ENCODE measurements at places on chromosomes 13 and 19. TPM values are rescaled to one million over a fixed set of nuclear protein-coding genes. Genes with fewer than 3 reads are reported as not detected.

DNA sequence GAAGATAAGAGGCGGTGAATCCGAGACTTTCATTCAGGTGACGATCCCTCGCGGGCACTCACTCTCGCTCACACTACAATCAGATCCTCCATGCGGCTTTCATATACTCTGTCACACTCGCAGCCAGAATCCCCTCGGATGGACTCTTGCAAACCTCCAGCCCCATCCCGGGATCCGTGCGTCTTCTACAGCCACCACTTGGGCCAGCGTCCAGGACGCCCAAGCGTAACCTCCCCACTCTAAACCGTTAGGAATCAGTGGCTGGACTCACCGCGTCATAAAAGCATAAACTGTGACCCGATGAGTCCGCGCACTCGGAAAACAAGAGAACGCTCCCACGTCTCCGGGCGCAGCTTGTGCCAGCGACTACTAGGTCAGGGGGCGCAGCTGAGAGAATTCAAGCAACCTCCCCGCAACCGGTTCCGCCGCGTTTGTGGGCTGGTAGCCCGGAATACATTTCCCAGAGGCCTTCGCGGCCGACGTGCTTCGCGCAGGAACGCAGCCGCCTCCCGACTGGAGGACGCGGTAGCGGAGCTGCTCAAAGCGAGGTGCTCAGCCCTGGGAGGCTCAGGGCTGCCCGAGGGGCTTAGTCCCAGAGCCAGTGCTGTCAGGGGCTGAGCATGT, 27.6 kb downstream of the ZNF607 start:
- H3K27ac ChIP-seq, result peak overlapping the region; percentile 82
- H3K4me3 ChIP-seq, result peak overlapping the region; percentile 95
- peak; percentile 70 for DNase-seq
- H3K36me3 ChIP-seq, result no peaks in the 10 kb centered on the region

DNA sequence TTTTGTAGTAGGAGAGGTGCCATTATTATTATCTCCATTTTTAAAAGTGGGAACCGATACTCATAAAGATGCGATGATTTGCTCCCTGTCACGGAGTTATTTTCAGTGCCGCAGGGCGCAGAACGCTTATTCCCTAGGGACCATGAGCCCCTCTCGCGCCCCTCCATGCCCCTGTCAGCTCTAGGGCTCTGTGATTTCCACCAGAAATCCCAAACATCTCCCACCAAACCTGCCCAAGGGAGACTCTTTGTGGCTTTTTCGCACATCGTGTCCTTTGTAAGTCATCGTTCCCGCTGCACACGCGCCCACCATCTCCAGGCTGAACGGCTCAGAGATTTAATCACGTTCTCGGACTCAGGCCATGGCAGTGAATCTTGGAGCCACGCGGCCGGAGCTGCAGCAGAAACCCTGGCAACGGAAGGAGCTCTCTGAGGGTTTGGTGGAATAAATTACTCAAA, 105.1 kb downstream of the DNAJC15 start:
- no peaks in the 10 kb centered on the region for H3K36me3 ChIP-seq
- H3K4me3 ChIP-seq, result no peak overlapping the region
- H3K4me1 ChIP-seq, result no peaks in the 10 kb centered on the region
- H3K27ac ChIP-seq, result no peak overlapping the region
- H3K27me3 ChIP-seq, result no peaks in the 10 kb centered on the region

- H3K27me3 ChIP-seq, result no peaks in the 10 kb centered on the region
- no peak overlapping the region for H3K27ac ChIP-seq
- peaks cover 5% of the 10 kb centered on the region for H3K4me1 ChIP-seq
- no peak for DNase-seq
- H3K4me3 ChIP-seq, result peak overlapping the region; percentile 4
Observed at GRCh38 chr19:42048992-42049391, 21.0 kb downstream of the GRIK5 start.

GRCh38 chr13:103898481-103898880, 832.3 kb upstream of the SLC10A2 start:
- no peaks in the 10 kb centered on the region for H3K36me3 ChIP-seq
- H3K4me3 ChIP-seq, result no peak overlapping the region
- no peak overlapping the region for H3K27ac ChIP-seq
- no peaks in the 10 kb centered on the region for H3K27me3 ChIP-seq
- DNase-seq, result no peak

GRCh38 chr19:16135430-16136127, 7.9 kb upstream of the HSH2D start:
- no peaks in the 10 kb centered on the region for H3K4me1 ChIP-seq
- H3K27me3 ChIP-seq, result no peaks in the 10 kb centered on the region
- no peak for DNase-seq
- H3K27ac ChIP-seq, result no peak overlapping the region

GRCh38 chr13:27006519-27007161, 165.0 kb downstream of the USP12 start:
- H3K27ac ChIP-seq, result no peak overlapping the region
- no peaks in the 10 kb centered on the region for H3K4me1 ChIP-seq
- DNase-seq, result no peak
- no peak overlapping the region for H3K4me3 ChIP-seq
- no peaks in the 10 kb centered on the region for H3K36me3 ChIP-seq

DNA sequence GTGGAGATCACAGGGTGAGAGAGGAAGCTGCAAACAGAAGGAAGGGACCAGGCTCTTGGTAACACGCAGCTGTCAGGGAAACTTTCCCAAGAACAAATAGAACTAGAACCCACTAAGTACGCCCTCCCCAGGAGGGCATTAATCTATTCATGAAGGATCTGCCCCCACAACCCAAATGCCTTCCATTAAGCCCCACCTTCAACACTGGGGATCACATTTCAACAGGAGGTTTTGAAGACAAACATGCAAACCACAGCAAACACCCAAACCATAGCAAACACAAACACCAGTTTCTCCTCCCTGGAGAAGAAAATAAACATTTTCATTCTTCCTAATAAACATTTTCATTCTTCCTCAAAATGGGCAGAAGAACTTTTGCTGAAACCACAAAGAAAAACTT, 329.6 kb downstream of the EFNB2 start:
- no peaks in the 10 kb centered on the region for H3K4me1 ChIP-seq
- DNase-seq, result no peak
- H3K36me3 ChIP-seq, result no peaks in the 10 kb centered on the region
- H3K27me3 ChIP-seq, result no peaks in the 10 kb centered on the region
- no peak overlapping the region for H3K27ac ChIP-seq
- no peak overlapping the region for H3K4me3 ChIP-seq

DNA sequence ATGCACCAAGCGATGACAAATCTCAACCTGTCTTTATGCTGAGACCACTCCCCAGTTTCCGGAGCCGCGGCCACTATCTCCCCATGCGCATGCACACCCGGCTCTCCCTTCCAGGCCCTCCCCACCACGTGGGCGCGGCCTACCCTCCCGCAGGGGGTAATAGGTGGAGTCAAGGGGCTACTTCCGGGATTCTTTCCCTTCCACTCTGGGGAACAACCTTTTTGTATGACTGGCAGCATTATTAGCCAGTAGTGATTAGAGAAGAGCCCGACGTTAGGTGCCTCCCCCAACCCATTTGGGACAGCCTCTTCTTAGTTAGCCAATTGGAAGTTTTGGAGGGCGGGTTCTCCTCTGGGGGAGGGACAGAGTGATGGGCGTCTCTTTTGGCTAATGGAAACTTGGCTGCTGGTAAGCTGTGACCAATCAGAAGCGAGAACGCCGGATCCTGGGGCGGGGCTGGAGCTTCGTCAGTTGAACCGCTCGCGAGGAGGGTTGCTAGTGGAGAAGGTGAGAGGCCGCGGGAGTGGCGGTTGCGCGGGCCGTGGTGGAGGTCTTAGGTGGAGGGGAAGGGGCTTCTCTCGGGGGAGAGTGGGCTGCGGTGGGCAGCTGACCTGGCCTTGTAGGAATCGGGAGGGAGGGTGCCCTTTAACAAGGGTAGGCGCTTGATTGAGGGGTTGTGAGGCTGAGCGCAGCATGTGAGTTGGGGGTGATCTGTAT, at the start of gene CCDC61:
Gene CCDC61, plus strand, starts transcription at position 470 of the 717 bp plus-strand sequence. CDS start 7,552 bp downstream, outside the sequence.
- no peaks in the 10 kb centered on the region for H3K27me3 ChIP-seq
- H3K36me3 ChIP-seq, result no peaks in the 10 kb centered on the region
- peaks cover 5% of the 10 kb centered on the region for H3K4me1 ChIP-seq
- H3K27ac ChIP-seq, result peak within 1 kb of the TSS; percentile 84
- H3K4me3 ChIP-seq, result peak within 1 kb of the TSS; percentile 73

GRCh38 chr13:112783135-112783977, 93.5 kb downstream of the ATP11A start:
- H3K4me1 ChIP-seq, result no peaks in the 10 kb centered on the region
- no peak overlapping the region for H3K27ac ChIP-seq
- peaks cover 4% of the 10 kb centered on the region for H3K36me3 ChIP-seq
- DNase-seq, result no peak
- H3K27me3 ChIP-seq, result no peaks in the 10 kb centered on the region

DNA sequence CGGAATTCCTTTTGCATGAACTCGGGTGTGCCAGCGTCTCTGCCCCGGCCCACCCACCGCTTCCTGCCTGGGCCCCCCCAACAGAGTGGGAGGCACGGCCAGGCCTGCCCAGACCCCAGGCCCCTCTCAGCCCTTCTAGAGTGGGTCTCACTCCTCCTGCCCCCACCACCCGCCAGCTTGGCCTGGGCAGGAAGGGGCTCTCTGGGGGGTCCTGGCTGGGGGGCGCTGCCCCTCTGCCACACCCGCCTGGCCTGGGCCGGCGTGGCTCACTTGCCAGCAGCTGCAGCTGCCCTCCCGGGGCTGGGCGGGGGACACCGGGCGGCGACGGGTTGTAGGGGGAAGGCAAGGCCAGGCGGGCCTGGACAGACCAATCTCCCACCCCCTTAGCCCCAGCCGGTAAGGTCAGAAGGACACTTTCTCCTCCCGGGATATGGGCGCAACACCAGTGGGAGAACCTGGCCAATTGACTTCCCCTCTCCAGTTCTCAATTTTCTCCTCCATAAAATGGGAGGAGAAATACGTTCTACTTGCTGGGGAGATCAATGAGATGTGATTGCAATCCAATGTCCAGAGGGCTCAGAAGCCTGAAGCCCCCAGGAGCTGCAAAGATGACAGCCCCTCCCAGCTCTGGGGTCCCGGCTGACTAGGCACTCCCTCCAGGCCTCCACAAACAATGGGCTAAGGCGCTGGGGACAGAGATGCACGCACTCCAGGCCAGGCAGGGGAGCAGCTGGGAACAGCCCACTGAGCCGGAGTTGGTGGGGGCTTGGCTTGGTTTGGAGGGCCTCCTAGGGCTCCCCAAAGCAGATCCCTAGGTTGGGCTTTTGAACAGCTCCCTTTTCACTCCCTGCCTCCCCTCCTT, 2.4 kb downstream of the CRLF1 start:
- peaks cover 20% of the 10 kb centered on the region for H3K27me3 ChIP-seq
- H3K4me1 ChIP-seq, result no peaks in the 10 kb centered on the region
- no peak for DNase-seq
- H3K36me3 ChIP-seq, result no peaks in the 10 kb centered on the region
- no peak overlapping the region for H3K27ac ChIP-seq

DNA sequence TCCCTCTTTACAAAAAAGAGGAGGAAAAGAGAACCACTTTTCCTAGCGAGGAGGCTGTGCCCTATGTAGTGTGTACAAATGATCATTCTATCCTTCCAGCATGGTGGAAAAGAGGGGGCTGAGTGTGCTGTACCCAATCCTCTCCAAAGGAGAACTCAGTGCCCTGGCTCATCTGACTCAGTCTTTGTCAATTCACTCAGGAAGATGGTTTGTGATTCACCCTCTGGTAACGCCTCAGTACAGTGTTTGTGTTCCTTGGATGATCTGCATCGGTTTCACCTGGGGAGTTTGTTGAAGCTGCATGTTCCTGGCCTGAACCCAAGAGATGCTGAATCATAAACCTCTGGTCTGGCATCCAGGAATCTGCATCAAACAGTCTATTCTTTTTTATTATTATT, 18.3 kb upstream of the ENOX1 start:
- H3K27me3 ChIP-seq, result no peaks in the 10 kb centered on the region
- no peak for DNase-seq
- H3K4me1 ChIP-seq, result no peaks in the 10 kb centered on the region
- H3K4me3 ChIP-seq, result no peak overlapping the region
- H3K36me3 ChIP-seq, result no peaks in the 10 kb centered on the region

DNA sequence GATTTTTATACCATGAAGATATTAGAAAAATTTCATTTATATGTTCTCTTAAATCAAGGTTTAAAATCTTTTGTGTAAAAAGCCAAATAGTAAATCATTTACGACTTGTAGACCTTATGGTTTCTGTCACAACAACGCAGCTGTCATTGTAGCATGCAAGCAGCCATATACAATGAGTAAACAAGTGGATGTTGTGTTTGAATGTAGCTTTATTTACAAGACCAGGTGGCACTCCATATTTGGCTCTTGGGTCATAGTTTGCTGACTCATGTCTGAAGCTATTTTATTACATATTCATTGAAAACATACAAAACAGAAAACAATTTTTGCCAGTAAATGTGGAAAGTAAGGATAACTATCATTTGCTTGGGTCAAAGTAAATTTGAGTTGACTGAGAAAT, 930.8 kb downstream of the SLITRK5 start:
- H3K27ac ChIP-seq, result no peak overlapping the region
- DNase-seq, result no peak
- no peaks in the 10 kb centered on the region for H3K27me3 ChIP-seq
- H3K4me1 ChIP-seq, result no peaks in the 10 kb centered on the region

Gene GPATCH1
- total RNA-seq, result 14.9 TPM

Gene CRLF1
- total RNA-seq, result not detected

Gene ASPDH
- not detected for total RNA-seq

Gene ZNF536
- total RNA-seq, result not detected

Gene ZNF98
- total RNA-seq, result not detected

Gene POLD1
- 40.8 TPM for total RNA-seq

Gene DNAJB1
- 148 TPM for total RNA-seq

Gene SULT2A1
- total RNA-seq, result not detected

Gene ZNF709
- 5.3 TPM for total RNA-seq

Gene METTL21C
- total RNA-seq, result not detected

Gene ZNF444
- 22.2 TPM for total RNA-seq

Gene HIPK4
- 0.24 TPM for total RNA-seq
